ENCODE measurements at places on chromosomes 1 and 21. TPM values are rescaled to one million over a fixed set of nuclear protein-coding genes. Genes with fewer than 3 reads are reported as not detected.

- no peak for DNase-seq
These were observed 304.7 kb upstream of the PTBP2 start for GRCh38 chr1:96416701-96417444.

- DNase-seq: no peak
These were observed 199.2 kb downstream of the DNM3 start for GRCh38 chr1:172040466-172040865.

GRCh38 chr1:234885601-234886000 is 243.0 kb downstream of the TOMM20 start:
- DNase-seq: no peak

- DNase-seq: no peak
These were observed 42.1 kb upstream of the ATP2B4 start for GRCh38 chr1:203584507-203584906.

DNA sequence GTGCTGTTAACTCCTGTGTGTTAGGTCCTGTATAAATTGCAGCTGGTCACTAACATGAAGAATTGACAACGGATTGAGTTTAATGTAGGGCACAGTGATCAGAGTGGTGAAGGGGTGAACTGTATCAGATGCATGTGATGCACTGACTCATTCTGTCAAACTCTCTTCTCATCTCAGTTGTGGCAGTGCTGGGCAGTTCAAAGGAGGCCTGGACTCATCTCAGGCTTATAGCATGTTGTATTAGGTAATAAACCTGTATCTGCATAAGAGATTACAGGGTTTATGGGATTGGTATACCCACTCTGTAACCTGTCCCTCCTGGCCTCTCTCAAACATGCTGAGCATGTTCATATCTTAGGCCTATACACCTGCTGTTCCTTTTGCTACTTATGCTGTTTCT is 12.4 kb upstream of the GBP3 start:
- no peak for DNase-seq

The VANGL2 gene
- total RNA-seq: 1.1 TPM

All from omental fat pad (tissue), 4 donors.